ENCODE measurements at places on chromosomes 5 and 9.

GRCh38 chr5:52881468-52881867, 93.8 kb downstream of the ITGA1 start:
- DNase-seq: no peak

DNA sequence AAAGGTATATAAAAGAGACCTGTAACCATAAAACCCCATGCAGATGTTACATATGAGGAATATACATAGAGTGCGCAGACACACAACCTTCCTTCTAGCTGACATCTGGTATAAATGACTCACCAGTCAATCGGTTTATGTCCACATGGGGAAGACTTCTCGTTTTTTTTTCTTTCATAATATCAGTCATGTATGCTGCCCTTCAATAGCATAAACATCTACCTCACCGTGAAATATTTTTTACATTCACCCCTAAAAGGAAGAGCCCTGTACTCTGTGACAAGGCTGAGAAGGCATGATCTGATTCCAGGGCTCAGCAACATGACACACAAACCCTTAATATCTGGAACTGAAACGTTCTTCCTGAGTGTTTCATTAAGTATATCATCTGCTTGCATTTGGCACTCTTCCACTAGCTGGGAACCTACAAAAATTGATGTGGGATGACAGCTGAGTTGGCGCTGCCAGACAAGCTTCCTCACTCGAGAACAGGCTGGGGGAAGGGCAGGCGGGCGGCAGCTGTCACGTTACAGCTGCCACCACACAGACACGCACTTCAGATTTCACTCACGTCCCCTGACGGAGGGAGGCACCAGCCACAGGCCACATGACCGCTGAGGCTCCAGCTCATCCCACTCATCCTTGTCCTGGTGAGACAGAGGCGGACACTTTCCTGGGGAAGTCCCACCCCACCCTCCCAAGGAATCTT, 74.2 kb downstream of the SHB start:
- DNase-seq: peak; percentile 7

- no peak for DNase-seq
Measured at GRCh38 chr9:132641216-132641615, 28.6 kb downstream of the DDX31 start.

GRCh38 chr5:122170620-122171019, 41.3 kb downstream of the ZNF474 start:
- no peak for DNase-seq

DNA sequence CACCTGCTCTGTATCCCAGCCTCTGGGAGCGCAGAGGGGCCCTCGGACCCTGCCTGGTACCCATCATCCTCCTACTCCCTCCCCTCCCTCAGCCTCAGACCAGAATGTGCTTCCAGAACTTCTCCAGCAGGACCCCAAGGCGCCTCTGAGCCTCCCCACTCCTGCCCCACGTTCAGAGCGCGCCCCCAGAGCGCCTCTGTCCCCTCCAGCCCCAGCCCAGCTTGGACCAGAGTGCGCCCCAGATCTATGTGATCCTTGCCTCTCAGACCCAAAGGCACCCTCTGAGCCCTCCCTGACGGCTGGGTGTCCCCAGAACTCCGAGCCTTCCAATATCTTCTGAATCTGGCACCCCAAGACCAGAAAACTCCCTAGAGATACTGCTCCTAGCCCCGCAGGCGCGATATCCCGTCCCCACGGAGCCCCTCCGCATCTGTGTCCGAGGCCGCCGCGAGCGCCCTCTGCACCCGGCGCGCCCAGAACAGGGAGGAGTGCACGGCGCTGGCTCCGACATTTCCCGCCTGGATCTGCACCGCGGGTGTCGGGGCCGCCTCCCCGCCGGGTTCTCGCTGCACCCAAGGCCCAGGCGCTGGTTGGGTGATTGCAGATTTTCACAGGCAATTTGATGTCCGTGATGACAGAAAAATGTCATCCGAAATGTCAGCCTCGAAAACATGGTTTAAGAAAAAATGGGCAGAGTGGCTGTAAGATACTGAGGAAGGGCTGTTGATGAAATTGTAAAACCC, 522 bp downstream of the BHMT start:
- no peak for DNase-seq

DNA sequence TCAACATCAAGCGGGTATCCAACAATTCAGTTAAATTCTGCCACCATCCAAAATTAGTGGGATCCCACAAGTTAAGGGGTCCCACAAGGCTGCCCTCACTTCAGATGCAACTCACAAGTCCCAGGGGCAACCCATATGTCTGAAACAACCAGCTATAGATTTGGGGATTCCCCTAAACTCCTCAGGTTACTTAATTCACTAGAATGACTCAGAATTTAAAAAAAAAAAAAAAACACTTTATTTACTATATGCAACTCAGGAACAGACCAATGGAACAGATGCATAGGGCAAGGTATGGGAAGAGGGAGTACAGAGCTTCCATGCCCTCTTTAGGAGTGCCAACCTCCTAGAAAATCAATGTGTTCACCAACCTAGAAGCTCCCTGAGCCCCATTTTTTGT, 15.1 kb downstream of the AUH start:
- no peak for DNase-seq

DNA sequence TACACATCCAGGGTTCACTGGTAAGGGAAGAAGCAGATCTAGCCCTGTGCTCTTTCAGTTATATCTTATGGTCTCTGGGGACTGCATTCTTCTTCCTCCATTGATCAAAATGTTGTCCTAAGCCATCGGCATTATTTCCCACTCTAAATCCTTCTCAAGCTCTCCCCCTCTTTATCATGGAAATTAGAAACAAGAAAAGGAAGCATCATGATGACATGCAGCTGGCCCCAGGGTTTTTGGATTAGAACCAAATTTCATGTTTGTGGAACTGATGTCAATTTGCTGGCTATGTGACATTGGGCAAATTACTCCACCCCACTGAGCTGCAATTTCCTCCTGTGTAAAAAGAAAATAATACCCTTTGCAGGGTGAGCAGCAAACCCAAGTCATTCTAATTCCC, 39.5 kb downstream of the MFAP3 start:
- no peak for DNase-seq

- no peak for DNase-seq
Measured at GRCh38 chr9:135085830-135086546, 1.5 kb upstream of the OLFM1 start.

- no peak for DNase-seq
Measured at GRCh38 chr9:78235256-78235761, 566 bp upstream of the CEP78 start.

Measured in CD4-positive, alpha-beta T cell treated with Interleukin-17A for 4 hours (primary cell).